T47D (cell line): ENCODE measurements at places on chromosomes 3 and 15.

- no peak for DNase-seq
Observed at GRCh38 chr3:128496019-128496601, 3.1 kb upstream of the GATA2 start.

- DNase-seq, result no peak
Observed at GRCh38 chr3:107430214-107430995, 53.2 kb downstream of the CCDC54 start.

DNA sequence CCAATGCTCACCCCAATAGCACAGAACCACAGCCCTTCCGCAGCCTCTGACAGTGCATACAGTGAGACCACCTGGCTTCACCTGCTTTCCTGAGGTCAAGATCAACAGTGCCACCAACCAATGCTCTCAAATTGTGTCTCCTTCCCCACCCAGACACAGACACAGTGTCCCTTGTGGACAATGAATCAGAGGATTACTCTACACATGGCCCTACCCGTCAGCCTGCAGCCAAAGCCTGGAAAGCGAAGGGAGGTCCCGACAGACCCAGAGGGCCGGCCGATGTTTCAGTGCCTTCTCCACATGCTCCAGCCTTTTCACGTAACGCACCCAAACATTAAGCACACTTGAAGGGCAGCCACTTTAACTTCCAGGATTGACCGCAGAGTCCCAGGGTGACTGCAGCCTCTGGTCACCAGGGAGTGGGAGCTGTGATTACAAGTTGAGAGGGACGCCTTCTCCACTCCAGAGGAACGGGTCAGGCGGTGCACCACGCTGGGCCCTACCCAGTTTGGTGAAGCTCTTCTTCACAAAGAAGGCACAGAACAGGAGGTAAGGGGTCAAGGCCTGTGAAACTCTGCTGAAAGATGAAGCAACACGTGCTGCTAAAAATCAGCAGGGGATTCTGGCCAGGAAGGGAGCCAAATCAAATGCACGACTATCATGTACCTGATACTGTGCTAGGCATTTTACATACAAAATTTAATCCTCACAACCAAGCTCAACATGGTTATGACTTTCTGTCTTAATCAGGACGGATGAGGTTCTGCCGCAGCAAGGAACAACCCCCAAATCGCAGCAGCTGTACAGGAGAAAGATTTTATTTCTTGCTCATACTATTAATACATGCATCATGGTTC lies 17.2 kb downstream of the KLHL25 start:
- DNase-seq, result no peak

DNA sequence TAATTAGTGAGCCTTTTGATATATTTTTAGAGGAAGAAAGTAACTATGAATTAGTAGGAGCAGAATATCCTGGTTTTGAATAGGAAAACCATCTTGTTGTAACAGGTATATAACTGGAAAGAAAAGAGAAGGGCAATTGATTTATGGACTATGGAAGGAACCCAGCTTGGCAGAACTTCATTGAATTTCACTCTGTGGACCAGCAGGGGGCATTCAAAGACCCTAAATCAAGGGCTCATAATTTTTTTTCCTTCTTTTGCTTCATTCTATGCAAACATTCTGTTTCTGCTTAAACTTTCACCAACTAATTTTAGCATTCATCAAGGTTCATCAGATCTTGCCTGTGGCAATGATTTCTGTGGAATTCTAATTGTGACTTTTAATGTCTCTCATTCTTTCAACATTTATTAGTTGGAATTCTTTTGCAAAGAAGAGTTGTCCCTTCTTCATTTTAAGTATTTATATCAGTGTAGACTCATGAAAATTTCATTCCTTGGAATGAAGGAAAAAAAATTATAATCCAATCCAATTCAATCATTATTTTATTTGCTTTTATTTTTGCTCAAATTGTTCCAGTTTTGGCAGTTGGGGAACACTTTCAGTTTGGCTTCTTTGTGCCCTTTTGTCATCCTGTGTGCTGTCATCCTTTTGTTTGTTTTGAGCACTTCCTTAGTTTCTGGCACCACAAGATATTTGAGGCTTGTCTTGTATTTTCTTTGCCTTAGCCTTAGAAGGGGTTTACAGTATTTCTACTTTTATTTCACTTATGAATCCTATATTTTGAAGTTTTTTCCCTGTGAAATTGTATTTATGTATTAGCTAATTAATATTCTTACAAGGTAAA lies 30.4 kb downstream of the NXPE3 start:
- no peak for DNase-seq

DNA sequence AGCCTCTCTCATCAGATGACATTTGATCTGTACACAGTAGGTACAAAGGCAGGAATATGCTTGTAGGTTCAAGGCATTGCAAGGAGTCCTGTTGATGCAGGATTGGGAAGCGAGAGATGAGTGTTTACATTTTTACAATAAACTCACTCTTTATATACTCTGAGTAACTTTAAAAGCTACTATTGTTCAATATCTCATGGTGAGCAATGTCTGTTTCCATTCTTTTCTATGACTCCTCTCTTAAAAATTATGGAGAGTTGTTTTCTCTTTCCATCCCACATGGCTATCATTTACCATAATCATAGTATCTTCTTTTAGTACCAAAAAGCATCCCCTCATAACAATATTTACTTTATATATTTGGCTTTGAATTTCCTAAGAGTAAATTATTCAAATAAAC lies 314.0 kb upstream of the CDIN1 start:
- no peak for DNase-seq

DNA sequence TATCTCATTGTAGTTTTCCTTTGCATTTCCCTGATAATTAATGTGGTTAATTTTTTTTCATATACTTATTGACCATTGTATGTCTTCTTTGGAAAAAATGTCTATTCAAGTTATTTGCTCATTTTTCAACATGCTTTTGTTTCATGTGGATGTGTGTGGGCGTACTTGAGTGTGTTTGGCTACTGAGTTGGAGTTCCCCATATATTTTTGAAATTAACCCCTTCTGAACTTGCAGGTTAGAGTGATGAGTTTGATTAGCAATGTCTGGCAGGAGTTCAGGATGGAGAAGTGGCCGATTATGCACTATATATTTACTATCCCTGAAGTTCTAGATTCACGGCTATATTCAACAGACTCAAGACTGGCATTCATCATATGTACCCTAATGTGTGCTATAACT lies 250.4 kb upstream of the TTC14 start:
- no peak for DNase-seq
